ENCODE measurements at places on chromosomes 4 and X.
A peak's percentile ranks its signal among the peaks of the same experiment; 100 is the strongest.

DNA sequence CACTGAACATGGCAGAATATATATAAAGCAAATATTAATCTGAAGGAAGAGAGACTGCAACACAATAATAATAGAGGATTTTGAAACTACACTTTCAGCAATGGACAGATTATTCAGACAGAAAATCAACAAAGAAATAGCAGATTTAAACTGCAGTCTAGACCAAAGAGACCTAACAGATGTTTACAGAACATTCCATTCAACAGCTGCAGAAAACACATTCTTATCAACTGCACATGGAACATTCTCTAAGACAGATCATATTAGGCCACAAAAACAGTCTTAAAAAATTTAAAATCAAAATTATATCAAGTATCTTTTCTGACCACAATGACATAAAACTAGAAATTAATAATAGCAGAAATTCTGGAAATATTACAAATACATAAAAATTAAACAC is 27.1 kb downstream of the CENPE start:
- DNase-seq = no peak

DNA sequence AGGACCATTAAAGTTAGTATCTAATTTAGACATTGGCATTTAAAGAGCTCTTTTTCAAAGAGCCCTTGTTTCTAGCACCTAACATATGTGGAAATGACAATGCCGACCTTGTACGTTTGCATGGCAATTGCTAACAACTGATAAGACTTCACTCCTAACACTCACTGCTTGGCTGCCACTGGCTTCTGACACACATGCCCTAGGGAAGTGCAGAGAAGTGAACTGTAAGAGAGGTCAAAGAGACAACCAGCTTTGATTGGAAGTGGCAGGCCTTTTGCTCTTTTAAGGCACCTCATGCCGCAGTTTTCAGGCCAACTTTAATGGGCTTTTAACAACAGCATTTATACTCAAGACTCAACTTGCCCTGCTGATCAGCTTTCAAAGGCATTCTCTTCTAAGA is 158.4 kb downstream of the RAB28 start:
- no peak for DNase-seq

- no peak for DNase-seq
Measured at GRCh38 chr4:151766691-151767090, 5.9 kb upstream of the GATB start.

GRCh38 chrX:153469811-153470410 is 465 bp downstream of the HAUS7 start:
- DNase-seq = no peak

GRCh38 chr4:104494822-104495559 is at the start of gene CXXC4:
Gene CXXC4 (minus strand): TSS chr4:104494894. CDS start chr4:104491802, 3,092 bp downstream.
- DNase-seq = peak; percentile 74

- DNase-seq = no peak
Measured at GRCh38 chr4:5096261-5096660, 45.0 kb downstream of the STK32B start.

GRCh38 chr4:171464499-171464898 is 348.7 kb upstream of the GALNTL6 start:
- DNase-seq = no peak

DNA sequence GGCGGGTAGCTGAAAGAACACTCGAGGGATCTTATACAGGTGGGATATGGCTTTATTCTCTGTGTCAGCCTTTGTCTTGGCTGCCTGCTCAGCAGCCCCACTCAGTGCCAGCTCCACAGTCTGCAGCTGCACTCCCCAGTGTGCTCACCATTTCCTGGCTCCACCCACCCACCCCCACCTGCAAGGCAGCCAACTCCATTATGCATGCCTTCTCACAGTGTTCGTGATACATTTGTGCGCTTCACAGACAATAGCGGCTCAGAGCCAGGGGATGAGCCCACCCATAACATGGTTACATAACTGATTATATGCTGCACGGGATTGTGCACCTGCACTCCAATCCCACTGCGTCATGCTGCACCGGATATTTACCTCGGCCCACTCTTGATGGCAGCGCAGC is 8.8 kb upstream of the TMEM128 start:
- DNase-seq = no peak

Measured in astrocyte (in vitro differentiated cells and primary cell).